ENCODE measurements at places on chromosomes 11 and 22.

DNA sequence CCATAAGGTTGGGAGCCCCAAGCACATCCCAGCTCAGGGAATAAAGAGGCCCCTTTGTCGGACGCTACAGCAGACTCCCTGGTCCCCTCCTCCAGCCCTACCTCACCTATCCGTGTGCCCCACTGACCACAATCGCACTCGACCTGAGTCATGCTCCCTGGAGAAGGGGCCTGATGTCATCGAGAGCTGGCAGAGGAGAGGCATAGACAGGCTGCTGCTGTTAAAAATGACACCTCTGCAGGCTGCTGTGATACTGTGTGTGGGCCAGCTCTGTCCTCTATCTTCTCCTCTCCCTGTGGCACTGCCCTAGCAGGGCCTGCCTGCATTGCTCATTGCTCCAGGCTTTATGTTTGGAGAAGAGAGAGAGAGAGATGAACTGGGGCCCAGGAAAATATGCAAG, 123.4 kb upstream of the SYT13 start:
- DNase-seq, result no peak

GRCh38 chr11:78323363-78323762, 94.3 kb downstream of the GAB2 start:
- no peak for DNase-seq

DNA sequence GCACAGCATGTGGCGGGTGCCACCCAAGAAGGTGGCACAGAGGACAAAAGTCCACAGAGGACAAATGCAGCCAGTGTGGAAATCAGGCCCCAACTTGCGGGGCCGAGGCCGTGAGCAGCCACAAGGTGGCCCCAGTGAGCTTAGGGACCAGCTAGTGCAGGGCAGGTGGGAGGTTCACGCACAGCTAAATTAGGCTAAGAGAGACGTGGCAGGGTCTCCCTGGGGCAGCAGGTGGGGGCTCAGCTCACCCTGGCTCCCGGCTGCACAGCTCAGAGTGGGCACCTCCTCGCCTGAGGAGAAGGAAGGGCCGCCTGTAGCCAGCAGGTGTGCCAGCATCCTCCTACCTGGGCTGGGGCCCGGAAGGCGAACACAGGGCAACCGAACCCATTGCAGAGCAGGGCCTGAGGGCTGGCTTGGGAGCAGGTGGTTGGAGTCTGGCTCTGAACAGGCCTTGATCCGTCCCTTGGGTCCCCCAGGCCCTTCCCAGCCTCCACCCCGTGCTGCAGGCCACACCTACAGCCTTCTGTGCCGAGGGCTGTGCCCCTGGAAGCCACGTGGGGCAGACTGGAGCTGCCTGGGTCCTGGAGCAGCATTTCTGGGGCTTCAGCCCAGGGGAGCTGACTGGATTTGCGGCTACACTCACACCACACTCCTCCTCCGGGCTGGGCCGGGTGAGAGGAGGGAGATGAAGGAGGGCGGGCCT, 26.1 kb upstream of the CELSR1 start:
- no peak for DNase-seq

DNA sequence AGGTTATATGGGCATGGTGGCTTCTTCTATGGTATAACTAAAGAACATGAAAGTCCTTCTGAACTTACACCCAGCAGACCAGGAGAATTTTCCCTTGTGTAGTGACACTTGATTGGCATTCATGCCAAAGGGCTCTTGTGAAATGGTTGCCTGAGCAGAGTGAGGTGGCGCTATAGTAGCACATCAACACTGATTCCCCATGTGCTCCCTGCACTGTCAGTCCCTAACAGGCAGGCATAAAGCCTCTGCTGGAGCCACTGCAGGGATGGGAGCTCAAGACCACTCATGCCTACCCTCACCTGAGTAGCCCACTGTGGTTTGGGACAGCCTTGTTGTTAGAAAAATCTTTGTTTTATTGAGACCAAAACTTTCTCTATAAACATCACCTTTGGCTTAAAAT, 92.6 kb upstream of the LIN7C start:
- no peak for DNase-seq

DNA sequence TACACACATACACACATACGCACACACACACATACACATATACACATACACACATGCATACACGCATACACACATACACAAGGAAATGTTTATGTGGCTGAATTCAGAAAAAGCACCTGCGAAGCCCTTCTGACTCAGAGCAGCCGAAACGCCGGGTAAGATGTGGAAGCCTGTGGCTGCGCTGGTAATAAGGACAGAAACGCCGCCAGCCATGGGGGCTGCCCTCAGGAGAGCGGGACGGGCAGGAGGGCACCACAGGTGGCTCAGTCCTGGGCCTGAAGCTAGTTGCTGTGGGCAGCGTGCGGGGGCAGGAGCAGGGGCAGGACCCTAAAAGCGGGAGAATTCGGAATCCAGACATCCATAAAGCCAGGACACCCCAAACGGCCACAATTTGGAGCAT, 378.3 kb downstream of the BRD1 start:
- no peak for DNase-seq

DNA sequence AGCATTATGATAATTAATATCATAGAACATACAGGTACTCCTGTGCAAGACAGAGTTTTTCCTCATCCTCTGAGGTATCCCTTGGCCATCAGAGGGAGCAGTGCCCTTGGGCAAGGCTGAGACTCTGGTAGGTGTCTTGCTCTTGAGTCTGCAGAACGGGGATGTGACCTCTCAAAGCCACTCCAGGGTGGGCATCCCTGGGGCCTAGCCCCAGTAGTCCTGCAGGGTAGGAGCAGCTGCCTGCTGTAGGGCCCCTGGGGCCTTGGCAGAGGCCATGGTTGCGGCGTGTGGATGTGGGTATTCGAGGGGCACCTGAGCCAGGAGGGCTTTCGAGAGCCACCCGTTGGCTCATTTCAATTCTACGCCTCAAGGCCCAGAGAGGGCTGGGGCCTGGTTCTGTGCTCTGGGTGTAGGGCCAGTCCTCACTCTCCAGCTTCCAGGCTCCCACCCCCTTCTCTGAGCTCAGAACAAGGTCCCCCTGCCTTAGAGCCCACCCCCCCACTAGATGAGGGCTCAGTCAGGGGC, 7.7 kb upstream of the OMP start:
- no peak for DNase-seq

- no peak for DNase-seq
Observed at GRCh38 chr11:134640971-134641968, 229.2 kb upstream of the B3GAT1 start.

GRCh38 chr11:88597387-88597786, 259.9 kb upstream of the CTSC start:
- DNase-seq, result no peak

GRCh38 chr22:48084041-48084728, 1321.7 kb downstream of the TBC1D22A start:
- no peak for DNase-seq

- no peak for DNase-seq
Observed at GRCh38 chr11:74450318-74450717, 17.0 kb downstream of the KCNE3 start.

DNA sequence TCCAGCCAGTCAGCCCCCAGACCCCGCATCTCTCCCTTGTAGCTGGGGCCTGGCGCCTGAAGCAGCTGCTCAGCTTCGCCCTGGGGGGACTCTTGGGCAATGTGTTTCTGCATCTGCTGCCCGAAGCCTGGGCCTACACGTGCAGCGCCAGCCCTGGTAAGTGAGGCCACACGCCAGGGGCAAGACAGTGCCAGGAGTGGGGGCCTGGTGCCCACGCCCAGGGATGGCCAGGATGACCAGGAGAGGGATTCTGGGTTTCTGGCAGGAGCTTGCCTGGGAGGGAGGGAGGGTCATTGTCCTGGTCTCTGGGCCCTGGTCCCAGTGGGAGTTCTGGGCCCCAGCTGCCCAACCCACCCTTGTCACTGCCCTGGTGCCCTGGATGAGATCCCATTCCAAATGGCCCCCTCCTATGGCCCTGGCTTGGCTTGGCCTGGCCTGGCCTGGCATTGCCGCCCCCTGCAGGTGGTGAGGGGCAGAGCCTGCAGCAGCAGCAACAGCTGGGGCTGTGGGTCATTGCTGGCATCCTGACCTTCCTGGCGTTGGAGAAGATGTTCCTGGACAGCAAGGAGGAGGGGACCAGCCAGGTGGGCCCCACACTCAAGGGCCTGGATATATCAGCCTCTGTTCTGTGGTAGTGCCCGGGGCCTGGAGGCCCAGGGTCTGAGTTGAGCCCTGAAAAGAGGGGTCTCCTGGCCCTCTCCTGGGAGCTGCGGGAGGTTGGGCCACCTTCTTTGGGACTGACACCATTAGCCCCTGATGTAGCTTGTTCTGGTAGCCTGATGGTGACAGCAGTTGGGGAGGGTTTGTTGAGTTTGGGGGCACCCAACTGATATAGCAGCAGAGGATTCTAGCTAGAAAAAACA, 3.7 kb downstream of the SLC39A13 start:
- no peak for DNase-seq

DNA sequence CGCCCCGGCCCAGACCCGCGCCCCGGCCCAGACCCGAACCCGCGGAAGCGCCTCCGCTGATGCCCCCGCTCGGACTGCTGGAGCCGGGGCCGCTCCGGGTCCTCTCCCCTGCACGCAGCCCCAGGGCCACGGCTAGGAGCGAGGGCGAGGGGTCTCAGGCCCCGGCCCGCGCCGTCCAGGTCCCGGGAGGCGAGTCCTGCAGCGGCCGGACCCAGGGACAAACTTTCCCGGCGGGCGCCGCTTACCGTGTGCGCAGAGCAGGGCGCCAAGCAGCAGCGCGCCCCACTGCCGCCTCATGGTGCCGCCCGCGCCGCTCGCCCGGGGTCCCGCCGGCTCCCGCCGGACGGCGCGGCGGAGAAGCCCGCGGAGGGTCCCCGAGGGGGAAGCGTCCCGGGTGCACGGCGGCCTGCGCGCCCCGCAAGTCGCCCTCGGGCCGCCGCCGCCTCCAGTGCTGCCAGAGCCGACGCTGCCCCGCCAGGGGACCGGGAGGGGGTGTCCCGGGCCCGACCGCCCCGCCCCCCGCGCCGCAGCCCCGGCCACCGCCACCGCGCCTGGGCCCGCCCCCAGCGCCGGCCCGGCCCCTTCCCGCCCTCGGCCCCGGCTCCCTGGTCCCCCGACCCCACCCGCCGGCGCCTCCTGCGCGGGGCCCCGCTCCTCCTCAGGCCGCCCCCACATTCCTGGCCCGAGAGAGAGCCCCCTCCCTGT, at the start of gene LRP4:
Gene LRP4, minus strand, starts transcription at position 468 of the 705 bp plus-strand sequence. Its CDS starts 171 bp downstream, at position 297.
- DNase-seq, result no peak

- no peak for DNase-seq
Observed at GRCh38 chr11:7670641-7671040, 2.7 kb downstream of the CYB5R2 start.

DNA sequence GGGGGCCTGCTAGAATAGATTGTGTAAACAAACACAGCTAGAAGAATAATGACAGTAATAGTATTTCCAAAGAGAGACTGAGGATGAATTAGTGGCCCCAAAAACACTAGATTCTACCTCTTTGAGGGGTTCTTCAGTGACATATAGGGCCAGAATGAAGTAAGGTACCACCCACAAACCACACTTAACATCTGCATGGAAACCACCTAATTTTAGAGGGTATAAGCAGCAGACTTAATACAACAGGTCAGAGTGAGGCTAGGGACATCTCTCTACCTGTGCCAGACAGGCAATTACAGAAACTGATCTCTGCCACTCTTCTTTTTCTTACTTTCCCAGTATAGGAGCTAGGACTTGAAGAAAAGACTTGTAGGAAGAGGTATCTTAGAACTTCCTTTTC, 20.1 kb downstream of the ELP4 start:
- DNase-seq, result no peak

DNA sequence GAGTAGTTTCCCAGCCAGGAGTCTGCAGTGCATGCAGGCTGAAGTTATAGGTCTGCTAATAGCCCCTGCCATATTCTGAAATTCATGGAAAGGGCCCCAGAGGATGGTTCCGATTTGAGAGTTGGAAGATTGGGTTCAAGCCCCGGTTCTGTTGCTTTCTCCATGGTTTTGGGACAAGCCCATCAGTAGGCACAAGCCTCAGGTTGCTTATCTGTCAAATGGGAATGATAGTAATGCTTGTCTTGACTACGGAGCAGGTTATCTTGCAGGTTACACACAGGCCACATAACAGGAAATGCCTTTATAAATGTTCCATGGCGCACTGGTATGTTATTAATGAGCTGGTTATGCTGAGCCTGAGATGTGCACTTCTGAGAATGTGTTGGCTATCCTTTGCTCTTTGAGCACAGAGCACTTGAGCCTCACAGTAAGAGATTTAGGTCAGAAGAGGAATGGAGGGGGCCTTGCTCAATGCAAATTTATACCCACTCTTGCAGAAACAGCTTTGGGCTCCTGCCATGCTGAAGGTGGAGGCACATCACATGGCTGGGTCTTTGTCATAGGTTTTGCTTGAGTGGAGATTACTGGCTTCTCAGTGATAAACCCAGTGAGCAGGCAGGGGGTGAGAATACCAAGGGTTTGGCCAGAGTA, 47.1 kb downstream of the ZNRF3 start:
- no peak for DNase-seq

GRCh38 chr11:123601136-123601535, 53.3 kb downstream of the SCN3B start:
- no peak for DNase-seq

DNA sequence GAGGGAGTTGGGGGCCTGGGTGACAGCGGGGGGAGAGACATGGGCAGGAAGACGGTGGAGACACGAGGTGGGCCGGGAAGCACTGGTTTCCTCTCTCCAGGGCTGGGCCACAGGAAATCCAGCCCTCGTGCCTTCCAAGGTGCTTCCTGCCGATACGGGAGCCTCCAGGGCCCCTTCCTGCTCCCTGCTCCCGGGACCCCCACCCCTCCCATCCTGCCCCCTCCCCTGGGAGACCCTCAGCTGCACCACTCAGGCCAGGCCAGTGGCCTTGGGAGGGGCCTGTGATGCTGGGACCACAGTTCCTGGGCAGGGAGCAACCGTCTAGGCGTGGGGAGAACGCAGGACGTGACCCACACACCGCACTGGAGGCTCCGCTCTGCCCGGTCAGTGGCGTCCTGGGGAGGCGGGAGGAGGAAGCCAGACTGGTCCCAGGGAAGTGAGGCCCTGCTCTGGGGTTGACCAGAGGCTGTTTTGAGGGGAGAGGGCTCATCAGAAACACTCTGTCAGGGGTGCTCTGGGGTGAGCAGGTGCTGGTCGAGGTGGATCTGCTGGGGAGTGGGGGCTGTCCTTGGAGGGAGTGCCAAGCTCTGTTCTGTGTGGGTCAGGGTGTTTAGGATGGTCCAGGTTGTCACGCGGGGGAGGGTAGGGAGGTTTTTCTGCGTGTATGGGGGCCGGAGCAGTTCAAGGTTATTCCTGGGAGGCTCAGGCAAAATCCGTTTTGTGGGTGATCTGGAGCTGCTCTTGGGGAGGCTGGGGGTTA, at the start of gene SHANK3:
Gene SHANK3, plus strand, starts transcription at position 353 of the 760 bp plus-strand sequence.
- no peak for DNase-seq

- DNase-seq, result no peak
Observed at GRCh38 chr22:45884201-45885062, 92.5 kb downstream of the WNT7B start.

DNA sequence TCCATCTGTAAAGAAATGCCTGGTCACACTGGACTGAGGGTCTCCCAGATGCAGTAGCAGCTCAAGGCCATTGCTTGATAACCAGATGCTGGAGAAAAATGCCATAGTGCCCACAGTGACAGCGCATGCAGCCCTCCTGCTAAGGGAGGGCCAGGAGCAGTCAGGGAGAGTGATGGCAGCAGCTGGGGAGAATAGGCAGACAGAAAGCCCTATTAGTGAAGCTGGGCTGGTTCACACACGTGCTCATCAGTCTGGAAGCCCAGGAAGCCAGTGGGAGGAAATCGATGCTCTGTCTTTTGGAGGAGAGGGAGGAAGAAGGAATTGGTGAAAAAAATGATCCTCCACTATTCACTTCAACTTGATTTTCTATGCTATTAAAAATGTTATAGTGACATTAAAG, 82.9 kb downstream of the OSBP2 start:
- no peak for DNase-seq
